ENCODE measurements at places on chromosomes 6 and 20.

- DNase-seq: no peak
Observed at GRCh38 chr6:44676246-44676790, 288.8 kb downstream of the CDC5L start.

DNA sequence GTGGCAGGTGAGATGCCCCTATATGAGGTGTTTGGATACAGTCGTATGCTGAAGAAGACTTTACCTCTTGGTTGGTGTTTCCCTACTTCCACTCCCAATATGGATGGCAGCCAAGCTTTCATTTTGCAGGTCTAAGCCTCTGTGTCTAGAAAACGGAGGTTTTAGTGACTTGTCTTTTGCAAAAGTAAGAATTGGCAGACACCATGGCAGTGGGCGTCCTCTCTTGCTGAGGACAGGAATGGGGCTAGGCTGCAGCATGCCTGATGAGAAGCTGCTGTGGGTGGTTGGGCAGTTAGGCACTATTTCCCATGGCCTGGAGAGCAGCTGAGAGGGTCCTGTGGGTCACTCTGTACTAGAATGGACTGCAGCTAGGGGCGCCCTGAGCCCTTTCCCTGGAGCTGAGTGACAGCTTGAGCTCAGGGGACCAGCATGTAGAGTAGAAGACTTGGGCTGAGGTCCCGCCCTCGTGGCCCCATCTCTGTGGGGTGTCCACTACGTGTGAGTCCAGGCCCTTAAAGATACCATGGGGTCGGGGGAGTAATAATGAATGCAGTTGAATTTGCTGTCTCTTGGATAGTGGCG is 127.4 kb downstream of the CDH26 start:
- no peak for DNase-seq

GRCh38 chr20:43028470-43028869 is 161.2 kb downstream of the PTPRT start:
- no peak for DNase-seq

- no peak for DNase-seq
Observed at GRCh38 chr6:7328243-7328642, 15.2 kb upstream of the SSR1 start.

DNA sequence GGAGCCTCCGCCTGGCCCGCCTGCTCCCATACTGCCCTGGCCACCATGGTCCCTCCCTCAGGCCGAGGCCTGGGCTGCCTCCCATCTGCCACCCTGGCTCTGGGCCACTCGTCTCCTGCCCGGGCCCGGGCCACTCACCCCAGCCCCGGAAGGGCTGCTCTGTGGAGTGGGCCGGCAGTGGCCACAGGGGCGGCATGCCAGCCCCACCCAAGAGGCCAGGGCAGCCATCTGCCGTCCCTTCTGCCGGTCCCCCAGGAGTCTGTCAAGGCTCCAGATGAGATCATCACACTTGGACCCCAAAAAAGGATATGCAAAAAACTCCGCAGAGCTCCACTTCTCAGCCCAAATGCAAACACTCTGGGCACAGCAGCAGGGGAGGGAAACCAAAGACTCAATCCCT is 23.8 kb upstream of the TLDC2 start:
- no peak for DNase-seq

DNA sequence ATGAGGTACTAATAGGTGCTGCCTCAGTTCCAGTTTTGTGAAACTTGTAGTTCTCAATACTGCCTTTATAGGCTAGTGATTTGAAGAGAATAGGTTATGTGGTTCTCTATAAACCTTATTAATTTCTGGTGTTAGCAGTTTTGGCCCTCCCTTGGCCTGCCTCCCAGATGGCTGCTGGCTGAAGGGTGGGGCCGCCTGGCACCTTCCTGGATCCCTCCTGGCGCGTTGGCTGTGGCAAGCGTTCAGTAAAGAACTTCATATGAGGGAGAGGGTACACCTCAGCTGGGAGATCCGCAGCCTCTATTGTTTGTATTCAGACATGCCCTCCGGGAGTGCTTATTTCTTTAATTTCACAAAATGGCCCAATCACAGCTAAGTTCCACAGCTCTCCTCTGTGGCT is 51.9 kb downstream of the FAM120B start:
- DNase-seq: no peak

- no peak for DNase-seq
Observed at GRCh38 chr6:105458551-105458950, 55.7 kb upstream of the PREP start.

DNA sequence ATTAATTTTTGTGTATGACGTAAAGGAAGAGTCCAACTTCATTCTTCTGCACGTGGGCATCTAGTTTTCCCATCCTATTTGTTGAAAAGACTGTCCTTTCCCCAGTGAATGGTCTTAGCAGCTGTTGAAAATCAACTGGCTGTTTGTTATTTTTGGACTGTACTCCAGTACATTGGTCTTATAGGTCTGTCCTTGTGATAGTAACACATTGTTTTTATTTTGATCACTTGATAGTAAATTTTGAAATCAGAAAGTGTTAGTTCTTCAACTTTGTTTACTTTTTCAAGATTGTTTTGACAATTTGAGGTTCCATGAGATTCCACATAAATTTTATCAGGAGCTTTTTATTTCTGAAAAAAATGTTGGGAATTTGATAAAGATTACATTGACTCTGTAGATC is 280.2 kb upstream of the FOXQ1 start:
- DNase-seq: no peak

DNA sequence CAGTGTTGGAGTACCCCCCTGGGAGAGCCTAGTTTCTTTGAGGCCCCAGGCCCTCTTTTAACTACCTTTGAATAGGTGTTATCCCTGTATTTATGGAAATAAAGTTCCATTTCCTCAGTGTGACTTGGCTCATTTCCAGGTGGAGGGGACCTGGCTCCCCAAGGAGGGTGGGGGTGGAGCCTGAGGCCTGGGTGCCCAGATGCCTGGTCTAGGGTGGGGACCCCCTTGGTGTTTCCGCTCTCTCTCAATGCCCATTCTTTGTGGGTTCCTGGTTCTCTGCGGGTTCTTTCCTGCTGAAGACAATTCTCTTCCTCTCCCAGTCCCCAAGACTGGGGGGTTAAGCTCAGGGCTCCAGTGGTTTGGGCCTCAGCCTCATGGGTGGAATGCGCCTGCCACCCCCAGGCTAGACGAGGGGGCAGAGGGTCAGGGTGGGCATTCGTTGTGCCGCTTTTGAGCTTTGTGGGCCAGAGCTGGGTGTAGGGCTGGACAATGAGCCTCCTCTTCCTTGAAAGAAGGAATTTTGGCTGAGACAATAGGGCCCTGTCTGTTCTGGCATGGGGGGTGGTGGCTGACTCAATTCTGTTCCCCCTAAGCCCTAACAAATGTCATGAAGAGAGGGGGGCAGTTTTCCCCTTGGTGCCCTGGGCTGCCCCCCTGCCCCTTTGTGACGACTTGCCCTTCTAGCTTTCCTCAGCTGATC is 686 bp upstream of the EGFL8 start:
- DNase-seq: no peak

DNA sequence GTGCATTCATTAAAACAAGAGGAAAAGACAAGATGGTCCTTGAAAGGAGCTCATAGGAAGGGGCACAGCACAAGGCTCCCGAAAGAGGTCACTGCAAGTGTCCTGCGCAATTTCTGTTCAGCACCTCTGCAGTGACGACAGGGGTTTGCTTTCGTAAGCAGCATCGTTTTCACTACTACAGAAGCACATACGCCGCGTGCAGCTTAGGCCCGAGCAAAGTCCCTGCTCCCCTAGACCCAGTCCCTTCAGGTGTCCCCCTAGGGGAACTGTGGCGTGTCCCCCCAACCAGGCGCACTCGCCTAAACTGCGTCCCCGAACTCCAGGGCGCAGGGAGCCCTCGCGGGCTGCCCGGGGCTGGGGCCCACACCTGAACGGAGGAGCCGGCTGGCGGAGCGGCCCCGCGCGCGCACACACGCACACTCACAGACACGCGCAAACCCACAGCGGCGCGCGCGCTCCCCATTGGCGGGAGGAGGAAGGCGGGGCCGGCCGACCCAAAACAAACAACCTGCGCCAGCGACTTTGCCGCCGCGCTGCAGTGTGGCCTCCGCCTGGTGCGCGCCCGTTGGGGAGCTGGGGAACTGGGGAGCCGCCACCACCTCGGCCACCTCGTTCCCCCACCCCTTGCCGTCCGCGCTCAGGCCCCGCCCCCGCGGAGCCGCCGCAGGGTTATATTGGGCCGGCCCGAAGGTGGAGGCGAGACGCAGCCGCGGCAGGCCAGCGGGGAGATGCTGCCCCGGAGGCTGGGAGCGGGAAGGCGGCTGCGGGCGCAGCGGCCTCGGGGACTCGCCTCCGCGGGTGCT is at the start of gene FOXQ1:
TSS of gene FOXQ1 (plus strand) at position 699 of the 803 bp plus-strand sequence. CDS start 607 bp downstream, outside the sequence.
- DNase-seq: no peak

DNA sequence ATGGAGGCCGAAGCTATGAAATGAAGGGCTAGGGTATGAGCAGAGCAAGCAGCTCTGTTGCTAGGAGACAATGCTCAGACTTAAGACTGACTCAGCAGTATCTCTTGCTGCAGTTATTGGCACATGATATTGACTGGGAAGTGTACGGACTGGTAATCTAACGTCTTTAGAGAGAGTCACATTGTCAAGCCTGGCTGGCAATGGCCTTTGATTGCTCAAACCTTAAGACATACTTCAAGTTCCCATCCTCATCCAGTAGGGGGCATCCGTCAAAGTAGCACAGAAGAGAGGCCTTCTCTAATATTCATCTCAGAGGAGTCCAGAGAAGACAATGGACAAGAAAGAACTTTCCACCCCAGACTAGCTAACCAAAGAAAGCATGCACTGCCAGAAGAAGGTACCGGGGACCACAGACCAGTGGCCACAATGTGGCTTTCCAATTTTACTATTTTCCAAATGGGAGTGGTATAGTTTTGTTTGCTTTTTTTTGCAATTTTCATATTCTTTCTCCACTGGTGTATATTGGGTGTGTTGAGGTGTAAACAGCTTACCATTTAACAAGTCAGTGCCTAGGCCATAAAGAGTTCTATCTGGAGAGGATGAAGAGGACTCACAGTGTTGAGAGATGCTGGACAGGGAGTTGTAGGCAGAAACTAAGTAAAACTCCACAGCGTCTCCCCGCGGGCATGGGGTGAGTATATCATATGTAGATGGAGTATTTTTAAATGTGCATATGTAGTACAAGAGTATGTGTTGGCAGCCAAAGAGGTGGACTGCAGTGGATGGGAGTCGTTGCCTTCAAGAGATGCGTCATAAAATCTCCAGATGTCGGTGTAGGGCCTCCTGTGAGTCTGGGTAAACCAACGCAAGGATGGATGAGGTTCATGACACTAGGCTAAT is 36.7 kb downstream of the LRFN2 start:
- no peak for DNase-seq

- no peak for DNase-seq
Observed at GRCh38 chr6:75109022-75109421, 96.8 kb downstream of the COL12A1 start.

- no peak for DNase-seq
Observed at GRCh38 chr20:53890443-53891305, 179.7 kb downstream of the BCAS1 start.

DNA sequence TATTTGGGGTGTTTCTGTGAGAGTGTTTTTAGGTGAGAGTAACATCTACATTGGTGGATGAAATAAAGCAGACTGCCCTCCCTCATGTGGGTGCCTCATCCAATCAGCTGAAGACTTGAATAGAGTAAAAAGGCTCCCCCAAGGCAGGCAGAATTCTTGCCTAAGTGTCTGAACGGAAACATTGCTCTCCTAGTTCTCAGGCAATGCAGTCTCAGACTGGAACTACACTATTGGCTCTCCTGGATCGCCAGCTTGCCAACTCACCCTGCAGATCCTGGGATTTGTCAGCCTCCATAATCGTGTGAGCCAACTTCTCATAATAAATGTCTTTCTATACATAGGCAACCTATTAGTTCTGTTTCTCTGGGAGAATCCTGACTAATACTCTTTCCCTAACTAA is 5.5 kb upstream of the TMEM170B start:
- DNase-seq: no peak

GRCh38 chr6:49764571-49765236 is 20.5 kb upstream of the CRISP3 start:
- DNase-seq: no peak

DNA sequence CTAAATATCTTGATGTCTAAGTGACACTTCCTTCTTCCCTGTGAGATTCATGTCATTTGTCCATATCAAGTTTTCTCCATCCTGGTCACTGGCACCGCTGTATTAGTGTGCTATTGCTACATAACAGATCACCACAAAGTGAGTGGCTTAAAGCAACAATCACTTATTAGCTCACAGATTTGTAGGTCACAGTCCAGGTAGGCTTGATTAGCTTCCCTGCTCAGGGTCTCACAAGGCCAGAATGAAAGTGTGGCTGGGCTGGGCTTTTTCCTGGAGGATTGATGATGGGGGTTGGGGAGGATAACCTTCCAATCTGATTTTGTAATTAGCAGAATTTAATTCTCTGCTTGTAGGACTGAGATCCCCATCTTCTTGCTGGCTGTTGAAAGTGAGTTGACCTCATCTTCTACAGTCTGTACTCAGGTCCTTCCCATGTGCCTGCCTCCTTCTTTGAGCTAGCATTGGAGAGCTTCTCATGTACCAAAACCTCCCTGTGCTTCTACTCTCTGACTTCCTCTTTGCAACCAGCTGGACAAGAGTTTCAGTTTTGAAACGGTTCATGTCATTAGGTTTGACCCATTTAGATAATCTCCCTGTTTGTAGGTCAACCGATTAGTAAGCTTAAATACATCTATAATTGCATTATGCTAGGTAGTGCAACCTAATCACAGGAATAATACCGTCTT is 152.4 kb upstream of the MAN1A1 start:
- no peak for DNase-seq

GRCh38 chr6:143555071-143555492 is 43.6 kb upstream of the FUCA2 start:
- DNase-seq: no peak

DNA sequence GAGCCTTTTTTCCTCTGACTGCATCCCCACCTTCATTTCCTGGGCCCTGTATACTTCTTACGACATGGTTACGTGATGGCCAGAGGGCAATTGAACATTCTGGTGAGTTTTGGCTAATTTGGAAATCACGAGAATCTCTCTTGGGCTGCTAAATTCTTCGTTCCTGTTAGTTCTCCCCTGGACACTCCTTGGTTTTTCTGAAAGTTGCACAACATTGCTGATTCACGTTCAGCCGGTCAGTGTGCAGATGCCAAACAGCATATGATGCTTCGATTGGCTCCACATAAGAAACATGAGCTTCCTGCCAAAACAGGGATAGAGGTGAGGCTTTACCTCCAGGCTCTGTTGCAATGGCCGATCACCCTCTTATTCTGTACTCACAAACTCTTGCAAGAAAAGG is 119.4 kb upstream of the LY86 start:
- DNase-seq: no peak

DNA sequence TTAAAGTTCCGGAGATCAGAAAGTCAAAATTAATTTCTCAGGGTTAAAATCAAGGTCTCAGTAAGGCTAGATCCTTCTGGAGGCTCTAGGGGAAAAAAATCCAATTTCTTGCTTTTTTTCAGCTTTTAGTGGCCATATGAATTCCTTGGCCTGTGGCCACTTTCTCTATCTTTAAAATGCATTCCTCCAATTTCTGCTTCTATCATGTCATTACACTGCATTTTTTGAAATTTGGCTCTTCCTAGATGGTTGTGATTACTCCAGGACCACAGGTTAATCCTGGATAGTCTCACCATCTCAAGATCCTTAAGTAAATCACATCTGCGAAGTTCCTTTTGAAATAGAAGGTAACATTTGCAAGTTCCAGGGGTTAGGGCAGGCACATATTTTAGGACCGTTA is 1294.9 kb upstream of the CITED2 start:
- no peak for DNase-seq

- no peak for DNase-seq
Observed at GRCh38 chr6:9977411-9977810, 437.5 kb downstream of the TFAP2A start.

Measured in T-helper 2 cell (primary cell).